ENCODE measurements at places on chromosomes 1 and 21. TPM values are rescaled to one million over a fixed set of nuclear protein-coding genes. Genes with fewer than 3 reads are reported as not detected.

Gene CELA2B
- polyA plus RNA-seq, result not detected

Gene LCE1E
- polyA plus RNA-seq, result not detected

Gene ANKRD65
- polyA plus RNA-seq, result not detected

Gene GJC2
- 0.50 TPM for polyA plus RNA-seq

Gene CRB1
- under 0.01 TPM for polyA plus RNA-seq

DNA sequence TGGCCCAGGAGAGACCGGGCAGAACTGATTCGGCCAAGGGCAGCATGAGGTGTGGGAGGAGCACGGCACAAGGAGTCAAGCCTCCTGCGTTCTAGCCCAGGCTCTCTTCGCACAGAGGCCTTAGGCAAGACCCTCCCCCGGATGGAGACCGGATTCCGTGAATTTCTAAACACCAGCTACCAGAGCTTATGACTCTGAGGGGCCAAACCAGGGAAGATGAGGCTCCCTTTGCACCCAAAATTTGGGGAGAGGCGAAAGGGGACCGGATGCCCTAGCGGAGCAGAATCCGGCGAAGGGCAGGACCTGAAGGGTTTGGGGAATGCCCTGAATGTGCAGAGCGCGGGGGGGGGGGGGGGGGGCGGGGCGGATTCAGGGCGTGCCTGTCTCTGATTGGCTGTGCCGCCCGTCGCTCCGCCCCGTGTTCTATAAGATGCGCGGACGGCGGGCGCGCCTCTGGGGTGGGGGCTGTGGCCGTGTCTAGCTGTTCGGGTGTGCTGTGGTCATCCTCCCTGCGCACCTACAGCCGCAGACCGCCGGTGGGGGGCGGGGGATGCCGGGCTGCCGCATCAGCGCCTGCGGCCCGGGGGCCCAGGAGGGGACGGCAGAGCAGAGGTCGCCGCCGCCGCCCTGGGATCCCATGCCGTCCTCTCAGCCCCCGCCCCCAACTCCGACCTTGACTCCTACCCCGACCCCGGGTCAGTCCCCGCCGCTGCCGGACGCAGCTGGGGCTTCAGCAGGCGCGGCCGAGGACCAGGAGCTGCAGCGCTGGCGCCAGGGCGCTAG, at the start of gene TRNP1:
Gene TRNP1, plus strand, starts transcription at position 456 of the 783 bp plus-strand sequence. Its CDS starts 95 bp downstream, at position 551.
- peak; percentile 81 for DNase-seq

- no peak for DNase-seq
Observed at GRCh38 chr1:37831109-37831508, 23.1 kb upstream of the YRDC start.

DNA sequence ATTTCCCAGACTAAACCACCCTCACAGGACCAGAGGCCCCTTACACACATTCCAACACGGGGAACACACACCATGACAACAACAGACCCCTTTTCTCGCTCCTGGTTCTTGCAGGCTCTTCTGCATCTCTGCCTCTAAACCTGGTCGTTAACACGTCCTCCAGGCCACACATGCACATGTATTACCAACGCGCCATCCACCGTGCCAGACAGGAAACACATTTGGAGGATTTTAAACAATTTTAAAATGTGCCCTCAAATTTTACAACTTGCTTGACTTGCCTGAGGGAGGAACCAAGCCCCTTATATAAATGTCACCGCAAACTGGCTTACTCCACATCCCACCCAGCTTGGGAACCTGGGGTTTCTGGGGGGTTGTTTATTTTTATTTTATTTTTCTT, 16.9 kb upstream of the EFNA1 start:
- DNase-seq, result no peak

DNA sequence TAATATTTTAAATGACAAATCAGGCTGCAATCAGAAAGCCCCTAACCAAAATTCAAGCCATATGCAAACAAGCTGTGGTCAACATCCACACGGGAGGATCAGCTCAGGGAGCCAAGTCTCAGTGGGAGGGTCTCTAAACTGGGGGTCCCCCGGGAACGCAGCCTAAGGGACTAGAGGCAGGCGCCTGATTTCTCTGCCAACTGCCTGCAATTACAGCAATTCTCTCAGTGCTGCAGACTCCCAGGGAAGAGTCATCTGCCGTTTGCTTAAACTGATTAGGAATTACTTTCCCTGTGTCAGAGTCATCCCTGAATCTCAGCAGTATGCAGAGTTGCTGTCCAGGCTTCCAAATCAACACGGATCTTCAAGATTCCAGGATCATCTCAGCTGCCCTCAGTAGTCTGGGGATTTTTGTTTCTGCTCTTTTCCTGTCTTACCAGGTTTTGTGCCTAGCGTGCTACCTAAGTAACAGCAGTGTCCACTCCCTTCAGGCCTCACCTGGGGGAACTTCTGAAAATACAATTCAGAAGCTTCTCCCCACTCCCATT, 247.8 kb downstream of the RRAGC start:
- no peak for DNase-seq

GRCh38 chr21:44461464-44462001, 6.2 kb downstream of the LRRC3 start:
- DNase-seq, result peak; percentile 70

DNA sequence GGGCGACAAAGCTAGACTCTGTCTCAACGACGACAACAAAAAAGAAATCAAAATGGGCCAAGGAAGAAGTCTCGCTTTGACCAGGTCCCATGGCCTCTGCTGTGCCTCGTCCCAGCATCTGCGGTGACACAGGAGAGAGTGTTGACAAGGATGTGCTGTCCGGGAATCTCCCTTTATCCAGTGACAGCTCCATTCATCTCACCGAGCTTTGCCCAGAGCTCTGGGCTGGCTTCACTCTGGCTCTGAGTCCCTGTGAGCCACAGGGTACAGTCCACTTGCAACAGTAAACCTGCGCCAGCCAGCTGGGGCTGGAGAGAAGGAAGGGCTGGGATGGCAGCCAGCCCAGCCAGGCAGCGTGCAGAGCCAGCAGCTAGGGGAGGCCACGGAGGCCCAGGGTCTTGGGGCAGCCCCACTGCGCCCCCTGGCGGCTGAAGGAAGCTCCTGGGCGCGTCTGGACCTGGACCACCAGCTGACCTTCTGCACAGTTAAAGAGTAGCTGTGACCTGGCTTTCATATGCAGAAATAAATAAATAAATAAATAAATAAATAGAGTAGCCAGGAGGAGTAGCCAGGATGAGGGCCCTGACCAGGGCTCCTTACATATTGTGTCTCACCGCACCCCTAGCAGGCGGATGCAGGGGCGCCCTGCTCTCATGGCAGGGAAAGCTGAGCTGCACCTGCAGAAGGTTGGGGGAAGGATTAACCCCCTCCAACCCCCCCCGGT, 29.7 kb downstream of the ENO1 start:
- DNase-seq, result peak; percentile 94

GRCh38 chr1:50531601-50532000, 108.4 kb upstream of the DMRTA2 start:
- no peak for DNase-seq
